ENCODE measurements at places on chromosomes 1 and 21.

DNA sequence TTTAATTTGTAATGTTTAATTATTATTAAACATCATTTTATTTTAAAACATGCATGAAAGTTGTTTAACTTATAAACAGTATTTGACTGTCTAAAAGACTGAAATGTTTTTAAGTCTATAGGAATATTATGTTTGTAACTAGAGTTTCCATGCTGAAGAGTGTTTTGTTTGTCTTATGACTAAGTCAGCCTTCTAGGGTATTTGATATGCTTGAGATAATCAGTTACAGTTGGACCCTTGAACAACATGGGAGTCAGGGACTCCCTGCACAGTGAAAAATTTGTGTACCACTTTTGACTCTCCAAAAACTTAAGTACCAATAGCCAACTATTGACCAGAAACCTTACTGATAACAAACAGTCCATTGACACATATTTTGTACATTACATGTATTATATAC, 45.5 kb upstream of the KANK4 start:
- ATAC-seq = no peak

- no peak for ATAC-seq
Measured at GRCh38 chr1:188070848-188071247, 1242.1 kb downstream of the PLA2G4A start.

DNA sequence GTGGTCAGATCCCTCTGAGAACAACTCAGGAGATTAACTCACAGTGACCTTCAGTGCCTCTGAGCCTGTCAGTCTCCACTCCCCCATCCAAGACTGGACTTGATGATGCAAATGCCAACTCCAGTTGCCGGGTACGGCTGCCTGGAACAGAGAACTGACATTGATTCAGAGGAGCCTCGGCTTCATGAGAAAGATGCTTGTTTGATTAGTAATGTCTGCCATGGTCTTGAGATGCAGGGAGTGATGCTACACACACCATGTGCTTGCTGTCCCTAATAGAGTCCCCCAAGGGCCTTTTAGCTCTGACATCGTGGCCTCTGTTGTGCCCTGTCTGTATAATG, 51.8 kb upstream of the LRP8 start:
- no peak for ATAC-seq

- ATAC-seq = no peak
Measured at GRCh38 chr1:111576547-111576946, 43.0 kb upstream of the RAP1A start.

DNA sequence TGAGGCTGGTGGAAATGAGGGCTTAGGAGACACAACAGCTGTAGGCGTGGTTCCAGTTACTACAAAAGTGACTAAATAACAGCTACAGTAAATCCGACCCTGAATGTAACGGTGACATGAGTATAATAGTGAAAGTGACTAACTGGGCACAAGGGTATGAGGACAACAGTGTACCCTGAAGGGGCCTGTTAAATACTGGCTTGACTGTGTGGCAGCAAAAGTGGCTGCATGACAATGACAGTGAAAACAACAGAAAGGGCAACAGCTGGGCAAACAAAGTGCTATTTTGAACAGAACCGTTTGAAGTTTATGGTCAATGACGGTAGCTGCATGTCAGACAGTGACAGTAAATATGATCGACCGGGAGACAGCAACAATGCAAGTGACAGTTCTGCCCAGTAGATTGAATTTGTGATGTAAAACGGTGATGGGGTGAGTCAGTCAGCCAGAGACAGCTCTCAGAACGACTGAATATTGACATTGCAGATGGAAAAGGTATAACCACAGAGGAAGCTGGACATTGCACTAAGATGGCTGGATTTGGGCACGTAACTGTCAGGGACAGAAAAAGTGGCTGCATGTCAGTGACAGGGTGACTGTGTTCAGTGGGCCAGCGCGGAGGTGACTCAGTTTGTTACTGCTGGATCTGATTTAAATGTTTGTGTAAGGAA, 1.2 kb upstream of the ZBTB40 start:
- no peak for ATAC-seq

DNA sequence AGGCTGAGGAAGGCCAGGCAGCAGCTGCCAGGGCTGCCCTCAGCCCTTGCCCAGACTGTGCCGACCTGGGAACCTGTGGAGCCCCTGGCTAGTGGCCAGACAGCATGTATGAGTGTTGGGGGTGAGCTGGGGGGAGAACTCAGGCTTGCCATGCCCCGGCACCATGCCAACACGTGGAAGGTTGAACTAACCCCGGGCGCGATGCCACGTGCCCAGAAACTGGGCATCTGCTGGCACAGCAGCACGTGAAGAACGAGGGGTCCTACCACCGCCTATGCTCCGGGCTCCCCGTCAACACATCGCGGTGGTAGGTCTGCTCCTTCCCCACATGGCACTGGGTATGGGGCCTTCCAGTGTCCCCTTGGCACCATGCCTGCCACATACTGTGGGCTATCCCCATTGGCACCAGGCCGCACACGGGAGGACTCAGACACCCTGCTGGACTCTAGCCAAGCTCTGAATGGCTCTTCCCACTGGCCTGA, 68.7 kb downstream of the CASZ1 start:
- no peak for ATAC-seq

DNA sequence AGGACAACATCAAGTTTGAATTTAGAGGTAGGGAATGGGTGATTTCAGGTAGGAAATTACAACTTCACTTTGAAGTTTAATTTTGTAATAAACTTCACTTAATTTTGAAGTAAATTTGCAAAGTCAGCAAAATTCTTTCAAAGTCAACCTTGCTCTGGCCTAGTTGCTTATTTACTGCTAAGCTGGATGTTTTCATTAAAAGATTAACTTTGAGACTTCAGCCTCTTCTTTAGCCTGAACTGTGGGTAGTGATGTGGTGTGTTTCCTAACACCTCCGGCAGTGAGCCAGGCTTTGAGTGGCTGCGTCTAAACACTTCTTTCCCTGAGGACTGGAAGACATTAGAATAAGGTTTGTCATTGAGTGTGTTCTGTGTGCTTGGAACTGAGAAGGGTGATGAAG, at the start of gene HAO2:
TSS of gene HAO2 (plus strand) at position 232 of the 400 bp plus-strand sequence. CDS start 12,301 bp downstream, outside the sequence.
- ATAC-seq = no peak

GRCh38 chr21:30605968-30606367, 5.1 kb downstream of the KRTAP22-1 start:
- ATAC-seq = 0 out of 3 replicates have a peak, but pooled peaks have one; percentile 38

- ATAC-seq = no peak
Measured at GRCh38 chr1:167981933-167982332, 45.1 kb upstream of the MPC2 start.

Data from SK-N-SH treated with all-trans-retinoic acid at 6 μM for 48 hours (cell line).